ENCODE measurements at places on chromosomes 4 and X.

DNA sequence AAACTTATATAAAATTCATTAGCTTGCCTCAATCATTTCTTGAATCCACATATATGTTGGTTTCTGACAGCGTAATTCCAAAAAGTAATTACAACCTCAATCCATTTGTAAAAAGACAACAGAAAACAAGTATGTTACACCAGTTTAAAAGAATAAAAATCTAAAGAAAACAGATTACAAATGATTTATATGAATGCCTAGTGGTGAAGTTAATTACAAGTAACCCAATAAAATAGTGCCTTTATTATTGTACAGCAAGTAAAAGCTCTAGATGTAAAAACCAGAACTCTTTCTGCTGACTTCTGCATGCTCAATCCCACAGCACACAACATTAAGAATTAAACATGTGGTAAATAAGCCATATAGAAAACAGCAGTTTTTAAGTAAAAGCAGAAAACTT, 197.8 kb downstream of the MAB21L2 start:
- DNase-seq: no peak

GRCh38 chr4:150982557-150983233, 32.4 kb downstream of the LRBA start:
- no peak for DNase-seq

DNA sequence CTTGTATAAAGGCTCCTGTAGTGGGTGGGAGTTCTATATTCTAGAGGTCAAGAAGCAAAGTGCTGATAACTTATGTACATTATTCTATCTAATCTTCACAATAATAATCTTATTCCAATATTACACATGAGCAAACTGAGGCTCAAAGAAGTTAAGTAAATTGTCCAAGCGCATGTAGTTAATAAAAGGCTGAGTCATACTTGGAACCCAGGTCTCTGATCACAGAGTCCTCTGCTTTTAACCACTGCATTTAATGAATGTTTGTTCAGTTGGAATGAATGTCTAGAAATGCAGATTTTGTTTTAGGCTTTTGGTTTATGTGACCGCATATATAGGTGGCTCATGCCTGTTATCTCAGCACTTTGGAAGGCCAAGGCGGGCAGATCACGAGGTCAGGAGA, 88.4 kb upstream of the PAQR3 start:
- DNase-seq: no peak

DNA sequence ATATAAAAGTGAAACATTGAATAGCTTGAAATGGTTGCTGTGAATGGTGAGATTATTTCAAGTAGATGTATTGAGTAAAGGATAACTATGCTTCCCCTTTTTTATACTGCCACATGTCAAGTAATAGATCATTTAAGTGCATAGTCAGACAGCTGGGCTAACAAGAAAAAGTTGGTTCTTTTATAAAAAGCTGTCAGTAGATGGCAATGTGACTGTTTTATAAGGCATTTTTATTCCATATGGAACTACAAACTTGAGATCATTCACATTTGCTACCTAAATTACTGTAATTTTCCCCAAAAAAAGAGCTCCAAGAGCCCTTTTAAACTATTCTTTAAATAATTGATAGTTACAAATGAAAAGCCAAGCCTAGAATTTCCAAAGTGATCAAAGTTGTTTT, 831.0 kb downstream of the C4orf33 start:
- no peak for DNase-seq

DNA sequence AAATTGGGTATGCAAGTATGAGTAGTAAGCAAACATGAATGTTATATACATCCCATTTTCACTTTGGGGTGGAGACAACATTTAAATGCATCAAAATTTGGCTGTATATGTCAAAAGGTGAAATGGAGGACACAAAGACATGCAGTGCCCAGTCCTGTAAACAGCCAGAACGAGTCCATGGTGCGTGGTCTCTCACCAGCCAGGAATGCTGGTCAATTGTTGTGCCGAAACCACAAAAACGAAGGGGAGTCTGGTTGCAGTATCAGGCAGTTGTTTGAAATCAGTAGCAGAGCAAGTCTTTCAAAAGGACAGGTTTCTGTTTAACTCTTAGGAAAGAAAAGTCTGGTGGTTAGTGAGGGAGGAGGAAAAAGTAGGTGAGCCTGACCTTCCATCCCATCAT, 22.3 kb upstream of the RNF150 start:
- DNase-seq: no peak

GRCh38 chr4:8435656-8436121, 4.8 kb downstream of the ACOX3 start:
- no peak for DNase-seq

- DNase-seq: no peak
Observed at GRCh38 chr4:140219567-140219966, 65.6 kb upstream of the MAML3 start.

- no peak for DNase-seq
Observed at GRCh38 chrX:130435937-130436336, 34.1 kb downstream of the RBMX2 start.

- no peak for DNase-seq
Observed at GRCh38 chr4:8163436-8164193, 5.0 kb upstream of the ABLIM2 start.

DNA sequence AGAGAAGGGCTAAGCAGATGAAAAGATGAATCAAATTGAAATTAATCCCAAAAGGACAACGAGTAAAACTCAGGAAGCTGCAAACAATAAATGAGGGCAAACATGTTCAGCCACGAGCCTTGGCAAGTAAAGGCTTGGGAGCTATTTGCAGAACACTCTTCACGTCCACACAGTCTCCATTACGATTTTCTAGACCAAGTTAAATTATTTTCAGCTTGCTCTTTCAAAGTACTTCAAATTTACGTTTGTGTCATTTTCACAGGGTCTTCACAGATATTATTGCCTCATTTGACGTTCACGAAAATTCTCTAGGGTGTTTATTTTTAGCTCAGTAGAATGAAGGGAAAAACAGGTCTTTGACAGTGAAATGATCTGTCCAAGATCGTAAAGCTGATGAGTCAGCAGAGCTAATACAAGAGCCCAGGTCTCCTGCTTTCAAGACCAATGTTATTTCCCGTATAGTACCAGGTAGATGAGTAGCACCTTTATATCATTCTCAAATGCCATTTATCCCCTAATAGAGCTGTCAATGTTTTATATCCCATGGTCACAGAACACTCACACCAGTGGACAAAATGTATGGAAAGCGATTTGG, 20.9 kb downstream of the KLB start:
- no peak for DNase-seq

DNA sequence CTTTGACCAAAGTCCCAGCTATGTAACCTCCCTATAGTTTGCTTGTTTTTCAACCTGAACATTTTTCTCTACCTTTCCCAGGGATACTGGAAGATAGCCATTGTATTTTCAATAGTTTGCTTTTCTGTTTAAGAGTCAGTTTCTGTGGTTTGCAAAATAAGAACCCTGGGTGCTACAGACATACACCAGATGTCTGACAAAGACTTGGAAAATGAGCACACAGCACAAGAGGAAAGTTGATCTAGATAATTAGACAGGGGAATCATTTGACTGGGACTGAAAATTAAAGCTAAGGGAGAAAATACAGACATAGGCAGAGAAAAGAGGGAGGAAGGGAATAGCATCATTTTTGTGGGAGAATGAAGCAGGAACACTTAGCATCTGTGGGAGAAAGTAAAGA, 218.3 kb upstream of the CNKSR2 start:
- DNase-seq: no peak

- DNase-seq: no peak
Observed at GRCh38 chr4:69843932-69844331, 16.0 kb downstream of the SULT1E1 start.

DNA sequence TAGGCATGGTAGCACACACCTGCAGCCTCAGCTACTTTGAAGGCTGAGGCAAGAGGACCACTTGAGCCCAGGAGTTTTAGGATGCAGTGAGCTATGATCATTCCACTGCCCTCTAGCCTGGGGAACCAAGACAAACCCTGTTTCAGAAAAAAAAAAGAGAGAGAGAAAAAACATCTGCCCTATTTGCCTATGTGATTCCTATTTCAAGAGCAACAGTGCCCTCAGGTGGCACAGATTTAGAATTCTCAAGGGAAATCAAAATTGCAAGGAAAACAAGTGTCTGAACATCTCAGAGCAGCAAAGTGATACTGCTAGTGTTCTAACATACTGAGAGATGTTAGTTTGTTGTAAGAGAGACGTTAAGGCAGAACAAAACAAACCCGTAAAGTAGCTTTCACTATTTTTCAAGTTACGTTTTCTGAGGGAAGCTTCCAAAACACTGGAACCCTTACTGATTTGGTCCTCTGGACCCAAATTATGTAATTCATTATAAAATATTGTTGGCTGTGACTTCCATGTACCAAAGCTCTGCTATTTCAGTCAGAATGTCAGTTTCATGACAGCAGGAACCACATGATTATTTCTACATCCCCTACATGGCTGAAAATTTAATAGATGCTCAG, 7.9 kb downstream of the BDH2 start:
- DNase-seq: no peak

GRCh38 chrX:110086162-110086915, 83.4 kb downstream of the TMEM164 start:
- DNase-seq: no peak

- DNase-seq: no peak
Observed at GRCh38 chr4:121898150-121898549, 27.9 kb upstream of the BBS7 start.

GRCh38 chr4:183161630-183162029, 62.6 kb downstream of the WWC2 start:
- DNase-seq: no peak

- no peak for DNase-seq
Observed at GRCh38 chrX:38627683-38628082, 66.3 kb downstream of the TSPAN7 start.

GRCh38 chr4:107419052-107419451, 301.0 kb downstream of the PAPSS1 start:
- no peak for DNase-seq

GRCh38 chr4:5700459-5700858, 7.9 kb downstream of the EVC2 start:
- no peak for DNase-seq

- no peak for DNase-seq
Observed at GRCh38 chr4:166655705-166656104, 578.6 kb downstream of the SPOCK3 start.

- DNase-seq: no peak
Observed at GRCh38 chr4:167234316-167234881, at the start of gene SPOCK3. Gene SPOCK3, minus strand, starts transcription at chr4:167234494.

DNA sequence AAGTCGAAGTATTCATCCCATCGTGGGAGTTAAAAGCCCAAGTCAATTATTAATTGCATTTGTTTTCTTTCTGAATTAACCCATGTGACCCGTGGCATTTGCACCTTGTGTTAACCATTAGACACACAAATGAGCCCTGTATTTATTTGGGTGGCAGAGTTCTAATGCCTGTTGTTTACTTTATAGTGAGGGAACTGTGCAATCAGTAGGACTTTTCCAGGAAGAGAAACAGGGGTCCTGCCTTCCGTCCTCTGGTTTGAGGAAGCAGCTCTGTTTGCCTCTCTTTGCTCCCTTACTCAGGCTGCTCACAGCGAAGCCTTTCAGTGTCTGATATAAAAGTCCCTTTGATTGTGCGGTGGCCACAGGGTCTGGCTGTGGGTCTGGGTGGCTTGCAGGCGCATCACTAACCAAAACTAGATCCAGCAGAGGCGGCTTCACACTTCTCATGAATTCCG, 263.6 kb downstream of the PTTG2 start:
- no peak for DNase-seq

GRCh38 chr4:68655764-68656444, 14.5 kb downstream of the UGT2B15 start:
- DNase-seq: no peak

DNA sequence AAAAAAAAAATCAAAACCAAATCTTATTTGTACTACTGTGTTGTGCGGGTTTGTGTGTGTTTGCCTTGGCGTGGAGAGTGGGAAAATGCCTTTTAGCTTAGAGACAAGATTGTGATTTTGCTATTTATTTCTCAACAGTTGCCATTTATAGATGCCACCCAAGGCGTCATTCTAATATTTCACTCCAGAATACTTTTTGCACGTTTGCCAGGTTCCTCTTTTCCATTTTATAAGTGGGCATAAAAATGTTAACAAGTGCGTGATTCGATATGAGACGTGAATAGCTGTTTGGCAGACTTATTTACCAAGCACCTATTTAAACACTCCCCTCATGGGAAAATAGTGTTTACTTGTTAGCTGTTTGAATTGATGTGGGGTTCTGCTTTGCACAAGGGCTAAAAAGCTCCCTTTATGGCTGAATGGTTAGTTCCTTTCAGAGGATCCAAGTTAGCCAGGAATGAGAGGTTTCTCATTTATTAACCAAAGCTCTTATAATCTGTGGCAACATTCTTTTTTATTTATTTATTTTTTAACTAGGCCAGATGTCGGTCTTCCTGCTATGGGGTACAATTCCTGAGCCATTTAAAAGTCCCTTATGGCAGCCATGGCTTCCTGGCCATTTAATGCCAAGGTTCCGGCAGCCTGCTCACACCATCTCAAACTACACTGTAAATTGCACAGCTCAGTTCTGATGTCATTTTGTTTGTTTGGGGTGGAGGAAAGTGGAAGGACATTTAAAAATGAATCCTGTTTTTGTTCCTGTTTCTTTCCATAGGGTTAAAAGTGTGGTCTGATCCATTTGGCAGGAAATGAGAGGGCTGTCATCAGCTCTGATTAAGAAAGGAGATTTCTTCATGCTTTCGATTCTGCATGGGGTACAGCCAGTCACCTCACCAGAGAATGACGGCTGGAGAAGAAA, 14.6 kb downstream of the SMIM20 start:
- DNase-seq: no peak

- DNase-seq: no peak
Observed at GRCh38 chrX:18136816-18137215, 83.9 kb downstream of the BEND2 start.

- no peak for DNase-seq
Observed at GRCh38 chr4:53676402-53676871, 85.2 kb upstream of the LNX1 start.

DNA sequence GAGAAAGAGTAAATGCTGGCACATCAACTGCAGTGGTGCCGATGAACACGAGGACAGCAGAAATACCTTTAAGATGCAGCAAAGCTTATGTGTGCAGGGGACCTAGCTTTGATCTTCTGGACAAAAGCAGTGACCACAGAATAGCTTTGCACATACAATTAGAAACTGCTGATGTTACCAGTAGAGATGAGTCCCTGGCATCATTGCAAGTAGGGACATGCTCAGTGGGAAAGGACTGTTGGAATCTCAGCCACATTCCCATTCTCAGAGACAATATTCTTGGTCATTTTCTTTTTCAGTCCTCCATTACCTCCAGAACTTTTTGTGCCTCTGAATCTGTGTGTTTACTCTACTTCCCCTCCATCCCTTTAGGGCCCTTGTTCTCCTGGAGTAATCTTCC, 16.9 kb upstream of the PDLIM3 start:
- DNase-seq: no peak

Data from cortex of kidney (tissue), 1 donor.